ENCODE measurements at places on chromosomes 3 and 15.

GRCh38 chr3:23111797-23112196, 91.3 kb upstream of the UBE2E2 start:
- DNase-seq: no peak

DNA sequence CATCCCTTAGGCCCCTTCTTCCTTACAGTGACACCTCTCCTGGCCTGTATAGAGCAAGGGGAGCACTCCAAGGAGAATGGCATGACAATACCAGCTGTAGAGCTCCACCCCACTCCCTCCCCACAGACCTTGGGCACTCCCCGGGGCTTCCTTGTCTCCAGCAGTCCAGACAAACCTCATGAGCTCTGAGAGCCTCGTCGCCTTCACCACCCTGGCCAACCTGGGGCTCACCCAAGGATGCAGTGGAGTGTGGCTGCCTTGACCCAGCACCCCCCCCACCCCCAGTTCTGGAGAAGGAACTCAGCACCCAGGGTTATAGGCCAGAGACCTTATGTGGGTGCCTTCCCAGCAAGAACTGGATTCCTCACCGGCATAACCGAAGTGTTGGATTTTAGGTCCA, 7.4 kb upstream of the SLCO2A1 start:
- DNase-seq: no peak

DNA sequence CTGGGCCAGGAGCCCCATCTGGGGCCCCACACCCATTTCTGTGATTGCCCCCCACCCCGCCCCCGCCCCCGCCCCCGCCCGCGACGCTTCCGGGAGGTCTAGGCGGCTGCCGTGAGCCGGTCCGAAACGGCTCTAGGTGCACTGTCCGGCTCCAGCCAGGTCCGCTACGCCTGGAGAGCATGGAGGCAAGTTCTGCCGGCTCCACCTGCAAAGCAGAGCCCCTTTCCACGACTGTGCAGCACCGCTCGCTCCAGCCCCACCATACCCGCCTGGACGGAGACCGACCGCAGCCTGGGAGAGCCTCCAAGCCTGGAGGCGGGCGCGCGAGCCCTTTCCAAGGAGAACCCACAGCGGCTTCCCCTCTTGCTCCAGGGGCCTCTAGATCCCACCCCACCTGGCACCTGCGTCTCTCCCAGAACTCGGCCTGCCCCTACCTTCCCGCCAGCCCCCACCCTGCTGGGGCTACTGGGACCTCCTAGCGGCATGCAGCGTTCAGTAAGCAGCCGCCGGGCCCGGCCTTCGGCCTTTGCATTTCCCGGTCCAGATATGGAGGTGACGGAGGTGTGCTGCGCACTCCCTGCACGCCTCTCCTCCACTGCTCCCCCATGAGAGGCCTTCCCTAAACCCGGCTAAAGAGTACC, 66.2 kb downstream of the KLF13 start:
- DNase-seq: no peak

- DNase-seq: no peak
These were observed 81.2 kb upstream of the TCF12 start for GRCh38 chr15:56837273-56837672.

- DNase-seq: no peak
These were observed 589.3 kb downstream of the UNC13C start for GRCh38 chr15:54567408-54568035.

- DNase-seq: no peak
These were observed 37.9 kb downstream of the TUBGCP4 start for GRCh38 chr15:43408789-43409188.

DNA sequence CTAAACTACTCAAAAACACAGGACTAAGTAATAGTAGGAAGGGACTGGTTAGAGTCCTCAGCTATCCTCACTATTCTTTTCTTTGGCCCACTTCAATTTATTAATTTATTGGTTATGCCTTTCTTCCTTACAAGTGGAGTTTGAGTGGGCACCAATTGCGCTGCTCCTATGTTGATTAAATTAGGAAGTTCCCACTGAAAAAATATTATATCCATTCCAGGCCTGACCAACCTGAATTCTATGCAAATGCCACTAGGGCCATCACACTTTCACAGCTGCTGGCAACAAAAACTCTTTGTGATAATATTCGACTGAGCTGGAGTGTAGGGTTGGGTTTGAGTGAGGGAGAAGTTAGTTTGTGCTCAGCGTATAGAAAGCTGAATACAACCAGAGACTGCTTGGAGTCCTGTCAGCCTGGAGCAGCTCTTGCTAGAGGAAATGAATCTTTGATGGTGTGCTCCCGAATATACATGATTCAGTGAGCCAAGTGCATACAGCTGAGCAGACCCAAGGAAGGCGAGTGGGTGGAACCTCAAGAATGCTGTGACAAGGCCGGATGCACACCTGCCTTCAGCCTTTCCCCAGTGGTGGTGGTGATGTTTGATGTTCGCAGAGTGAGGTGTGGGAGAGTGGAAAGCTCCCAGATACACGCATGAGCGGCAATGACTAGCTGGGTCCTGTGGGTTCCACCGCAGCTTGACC, 1.5 kb downstream of the ARHGEF3 start:
- no peak for DNase-seq

DNA sequence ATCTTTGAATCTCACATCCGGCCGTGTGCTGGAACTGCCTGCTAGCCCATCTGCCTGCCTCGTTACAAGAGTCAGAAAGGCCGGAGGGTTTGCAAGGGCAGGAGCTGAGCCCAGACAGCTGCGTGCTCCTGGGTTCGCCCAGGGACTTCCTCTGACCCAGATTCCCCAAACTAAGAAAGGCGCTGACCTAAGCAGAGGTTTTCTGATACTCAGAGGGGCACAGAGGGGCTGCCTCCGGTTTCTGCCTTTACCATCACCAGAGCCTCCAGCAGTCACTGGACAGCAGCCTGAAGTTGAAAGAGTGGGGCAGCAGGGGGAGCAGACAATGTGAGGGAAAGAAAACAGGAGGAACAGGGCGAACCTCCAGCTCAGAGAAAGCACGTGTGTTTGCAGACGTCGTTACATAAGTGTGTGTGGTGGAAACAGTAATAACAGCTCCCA, 33.4 kb upstream of the RAD18 start:
- DNase-seq: peak; percentile 32

All from GM04504 (cell line).